Stimulated activated CD8-positive, alpha-beta memory T cell treated with anti-CD3 and anti-CD28 coated beads, Interleukin-7, amount 100 ng/mL, for 1 hour (primary cell): ENCODE measurements at places on chromosomes 2 and 18.

- DNase-seq = no peak
Measured at GRCh38 chr2:38037757-38038621, 38.0 kb downstream of the CYP1B1 start.

- DNase-seq = no peak
Measured at GRCh38 chr2:162063899-162064298, 10.1 kb downstream of the DPP4 start.

- DNase-seq = no peak
Measured at GRCh38 chr2:16660114-16660513, 5.5 kb downstream of the CYRIA start.

DNA sequence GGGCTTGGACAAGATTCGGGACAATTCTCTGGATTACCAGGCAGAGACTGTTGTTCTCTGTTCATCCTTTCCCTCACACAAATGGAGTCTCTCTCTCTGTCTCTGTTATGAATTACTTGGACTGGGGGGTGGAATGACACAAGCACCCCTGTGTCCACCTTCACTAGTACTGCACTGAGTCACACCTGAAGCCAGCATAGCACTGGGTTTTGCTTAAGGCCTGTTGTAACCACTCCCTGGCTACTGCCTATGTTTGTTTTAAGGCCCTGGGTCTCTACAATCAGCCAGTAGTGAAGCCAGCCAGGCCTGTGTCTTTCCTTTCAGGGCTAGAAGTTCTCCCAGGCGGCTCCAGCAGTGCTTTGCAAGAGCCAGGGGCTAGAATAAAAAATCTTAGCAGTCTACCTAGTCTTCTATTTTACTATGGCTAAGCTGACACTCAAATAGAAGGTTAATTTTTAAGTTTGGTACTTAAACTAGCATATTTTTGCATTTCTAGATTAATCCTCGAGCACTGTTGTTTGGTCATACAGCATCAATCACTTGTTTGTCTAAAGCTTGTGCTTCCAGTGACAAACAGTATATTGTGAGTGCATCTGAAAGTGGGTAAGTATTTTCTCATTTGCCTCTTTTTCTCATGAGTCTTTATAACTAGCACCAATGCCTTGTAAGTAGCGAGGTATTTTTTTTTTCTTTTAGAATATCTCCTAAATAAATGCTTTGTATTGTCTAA is 27.8 kb downstream of the WDR7 start:
- no peak for DNase-seq

DNA sequence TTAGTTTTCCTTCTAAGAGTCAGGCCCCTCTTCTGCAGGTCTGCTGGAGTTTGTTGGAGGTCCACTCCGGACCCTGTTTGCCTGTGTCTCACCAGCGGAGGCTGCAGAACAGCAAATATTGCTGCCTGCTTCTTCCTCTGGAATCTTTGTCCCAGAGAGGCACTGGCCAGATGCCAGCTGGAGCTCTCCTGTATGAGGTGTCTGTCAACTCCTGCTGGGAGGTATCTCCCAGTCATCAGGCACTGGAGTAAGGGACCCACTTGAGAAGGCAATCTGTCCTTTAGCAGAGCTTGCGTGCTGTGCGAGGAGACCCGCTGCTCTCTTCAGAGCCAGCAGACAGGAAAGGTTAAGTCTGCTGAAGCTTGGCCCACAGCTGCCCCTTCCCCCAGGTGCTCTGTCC is 4.8 kb downstream of the REG1B start:
- no peak for DNase-seq

DNA sequence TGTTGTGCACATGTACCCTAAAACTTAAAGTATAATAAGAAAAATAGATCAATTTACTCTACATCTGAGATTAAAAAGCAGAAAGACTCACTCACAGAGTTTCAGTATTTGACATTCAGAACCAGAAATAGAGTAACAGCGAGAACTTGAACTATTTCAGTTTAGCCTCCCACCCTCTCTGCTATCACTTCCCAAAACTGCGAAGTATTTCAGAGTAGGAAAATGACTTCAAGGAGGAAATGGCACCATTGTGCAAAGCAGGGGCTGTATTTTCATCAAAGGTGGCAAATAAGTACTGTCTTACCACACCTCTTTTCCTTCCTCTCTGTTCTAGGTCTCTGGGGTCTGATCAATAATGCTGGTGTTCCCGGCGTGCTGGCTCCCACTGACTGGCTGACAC is 13.6 kb downstream of the DHRS9 start:
- no peak for DNase-seq

DNA sequence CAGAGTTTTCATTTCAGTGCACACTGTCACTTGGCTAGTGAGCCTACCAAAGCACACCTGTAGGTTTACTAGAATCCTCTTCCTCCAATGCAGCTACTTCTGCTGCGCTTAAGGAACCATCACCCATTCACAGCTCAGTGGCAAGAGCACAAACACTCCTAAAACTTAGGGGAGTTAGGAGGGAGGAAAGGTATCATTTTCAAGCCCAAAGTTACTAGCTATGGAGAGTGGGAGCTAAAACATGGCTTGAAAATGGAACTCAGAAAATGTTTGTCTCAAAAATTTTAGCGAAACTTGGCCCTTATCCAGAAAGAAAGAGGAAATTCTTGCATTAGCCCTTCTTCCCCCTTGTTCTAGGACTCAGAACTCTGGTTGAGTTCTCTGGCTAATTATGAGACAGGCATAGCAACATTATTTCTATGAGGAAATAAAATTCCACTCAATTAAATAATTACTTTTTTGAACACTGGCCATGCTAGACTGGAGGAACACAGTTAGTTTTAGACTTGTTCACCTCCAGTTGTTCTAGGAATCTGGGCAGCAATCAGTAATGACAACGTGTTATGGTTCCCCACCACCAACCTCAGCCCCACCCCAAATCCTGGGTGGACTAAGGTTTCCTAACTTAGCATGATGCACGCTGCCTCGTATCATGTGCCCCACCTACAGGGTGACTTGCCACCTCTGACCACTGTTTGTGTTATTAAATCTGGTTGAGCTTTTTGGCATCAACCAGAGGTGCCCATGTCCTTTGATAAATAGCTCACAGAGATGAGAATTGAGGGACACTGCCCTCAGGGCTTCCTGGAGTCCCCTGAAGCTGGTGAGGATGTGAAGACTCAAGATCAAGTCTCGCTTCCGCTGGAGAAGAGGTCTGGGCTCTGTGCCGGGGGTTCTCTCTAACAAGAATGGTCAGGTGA is 32.8 kb downstream of the LPIN2 start:
- no peak for DNase-seq

DNA sequence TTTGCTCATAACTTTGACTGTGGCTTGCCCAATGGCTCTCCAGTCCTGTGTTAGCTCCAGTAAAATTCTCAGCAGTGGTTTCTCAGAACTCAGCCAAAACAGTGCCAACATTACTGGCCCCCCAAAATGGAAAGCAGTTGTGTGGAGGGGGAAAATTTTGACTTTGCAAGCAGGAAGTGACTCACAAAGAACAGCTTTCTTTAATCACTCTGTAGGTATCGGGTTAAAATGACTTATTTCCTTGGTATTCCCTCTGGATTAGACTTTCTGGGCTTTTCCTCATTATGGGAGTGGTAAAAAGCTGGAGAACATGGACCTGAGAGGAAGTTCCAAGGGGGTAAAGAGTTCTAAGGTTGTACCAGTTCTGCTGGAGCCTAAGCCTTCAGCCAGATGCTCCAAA is 175.7 kb upstream of the RND3 start:
- no peak for DNase-seq

- DNase-seq = no peak
Measured at GRCh38 chr2:112065966-112066365, 10.9 kb downstream of the TMEM87B start.

GRCh38 chr2:206989311-206989710 is 50.0 kb downstream of the CPO start:
- DNase-seq = no peak

GRCh38 chr18:6638447-6638846 is 91.1 kb upstream of the ARHGAP28 start:
- no peak for DNase-seq

- no peak for DNase-seq
Measured at GRCh38 chr2:98643496-98644100, 35.2 kb downstream of the UNC50 start.

DNA sequence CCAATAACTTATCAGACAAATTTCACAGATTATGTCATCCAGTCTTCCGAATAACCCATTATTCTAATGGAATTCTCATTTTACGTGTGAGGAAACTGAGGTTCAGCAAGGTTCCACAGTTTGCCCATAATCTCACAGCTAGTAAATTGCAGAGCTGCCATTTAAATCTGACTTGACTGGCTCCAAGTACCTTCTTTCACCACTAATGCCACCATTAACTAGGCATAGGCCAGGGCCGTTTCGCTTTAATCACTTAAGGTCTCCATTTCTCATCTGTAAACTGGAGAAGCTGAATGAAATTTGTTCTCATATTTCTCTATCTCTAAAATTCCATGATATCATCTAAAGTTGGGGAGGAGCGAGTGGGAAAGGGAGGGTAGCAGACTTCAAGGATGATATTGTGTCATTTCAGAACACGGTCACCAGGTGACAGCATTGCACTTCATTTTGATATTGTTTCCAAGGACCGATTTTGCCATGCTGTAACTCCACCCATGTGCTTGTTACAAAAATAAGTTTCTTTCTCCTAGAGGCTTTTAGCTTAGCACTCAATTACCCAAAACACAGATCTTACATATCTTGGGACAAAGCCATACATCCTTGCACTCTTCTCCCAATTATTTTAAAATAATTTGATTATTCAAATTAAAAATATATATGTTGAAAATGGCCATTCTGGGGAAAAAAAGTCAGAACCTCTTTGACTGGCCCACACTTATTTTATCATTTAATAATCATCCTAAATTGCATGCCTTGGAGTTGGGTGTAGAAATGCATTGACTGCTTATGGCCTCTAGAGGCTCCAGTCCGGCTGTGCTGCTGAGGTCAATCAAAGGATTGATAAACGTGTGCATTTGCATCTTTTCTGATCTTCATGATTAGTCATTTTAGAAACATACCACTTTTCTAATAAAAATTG is 123.8 kb downstream of the AKAIN1 start:
- DNase-seq = no peak

DNA sequence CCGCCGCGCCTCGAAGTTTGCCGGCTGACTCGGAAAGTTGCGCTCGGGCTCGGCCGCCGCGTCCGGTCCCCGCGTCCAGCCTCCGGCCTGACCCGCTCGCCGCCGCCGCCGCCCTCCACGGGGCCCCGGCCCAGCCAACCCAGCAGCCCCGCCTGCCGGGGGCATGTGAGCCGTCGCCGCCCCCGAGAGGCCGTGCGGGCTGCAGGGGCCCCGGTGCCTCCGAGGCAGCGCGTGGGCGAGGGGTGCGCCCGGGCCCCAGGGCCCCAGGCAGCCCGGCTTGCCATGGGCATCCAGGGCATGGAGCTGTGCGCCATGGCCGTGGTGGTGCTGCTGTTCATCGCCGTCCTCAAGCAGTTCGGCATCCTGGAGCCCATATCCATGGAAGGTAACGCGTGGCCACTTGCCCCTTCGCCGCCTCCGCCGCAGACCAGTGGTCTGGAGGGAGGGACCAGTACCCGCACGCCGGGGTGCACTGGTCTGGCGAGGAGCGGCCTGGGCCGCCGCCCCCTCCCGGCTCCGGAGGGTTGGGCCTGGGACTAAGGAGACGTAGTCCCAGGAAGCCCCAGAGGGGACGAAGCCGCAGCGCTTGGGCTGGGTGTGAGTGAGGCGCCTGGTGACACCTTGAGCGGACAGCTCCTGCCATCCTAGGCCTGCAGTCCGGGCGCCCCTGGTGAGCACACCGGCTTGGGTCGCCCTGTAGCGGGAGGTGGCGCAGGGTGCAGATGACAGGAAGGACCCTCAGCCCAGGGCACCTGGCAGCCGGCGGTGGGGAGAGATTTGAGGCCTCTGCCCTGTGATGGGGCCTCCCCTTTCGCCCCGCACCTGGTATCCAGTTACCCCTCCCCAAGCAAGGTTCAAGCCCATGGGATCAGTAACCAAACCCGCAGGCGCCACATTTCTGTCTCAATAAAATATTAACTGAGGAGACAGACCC is 49.9 kb downstream of the KCNIP3 start:
- no peak for DNase-seq

GRCh38 chr2:197848602-197849001 is 44.2 kb downstream of the PLCL1 start:
- DNase-seq = no peak

DNA sequence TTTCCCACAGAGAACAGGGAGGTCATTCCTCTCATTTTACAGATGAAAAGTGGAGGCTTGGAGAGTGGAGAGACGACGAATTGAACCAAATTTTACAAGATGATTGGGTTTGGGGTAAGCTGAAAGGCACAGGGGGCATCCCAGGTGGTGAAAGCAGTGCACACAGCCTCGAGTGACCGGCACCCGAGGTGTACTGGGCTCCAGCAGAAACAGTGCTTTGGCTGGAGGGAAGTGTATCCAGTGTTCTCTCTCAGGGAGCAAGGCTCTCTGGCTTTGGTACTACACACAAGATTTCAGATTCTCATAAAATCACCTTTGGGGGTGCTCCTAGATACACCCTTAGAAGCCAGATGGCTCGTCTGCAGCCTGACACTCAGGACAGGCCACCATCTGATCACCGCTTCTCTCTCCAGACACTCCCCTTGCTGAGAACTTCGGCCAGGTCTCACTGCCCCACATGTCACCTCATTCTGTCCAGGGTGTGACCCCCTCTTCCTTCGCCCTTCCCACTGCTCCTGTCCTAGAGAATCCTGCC is 339.6 kb downstream of the CYRIA start:
- no peak for DNase-seq

- DNase-seq = no peak
Measured at GRCh38 chr18:79857082-79857671, 59.4 kb downstream of the KCNG2 start.

DNA sequence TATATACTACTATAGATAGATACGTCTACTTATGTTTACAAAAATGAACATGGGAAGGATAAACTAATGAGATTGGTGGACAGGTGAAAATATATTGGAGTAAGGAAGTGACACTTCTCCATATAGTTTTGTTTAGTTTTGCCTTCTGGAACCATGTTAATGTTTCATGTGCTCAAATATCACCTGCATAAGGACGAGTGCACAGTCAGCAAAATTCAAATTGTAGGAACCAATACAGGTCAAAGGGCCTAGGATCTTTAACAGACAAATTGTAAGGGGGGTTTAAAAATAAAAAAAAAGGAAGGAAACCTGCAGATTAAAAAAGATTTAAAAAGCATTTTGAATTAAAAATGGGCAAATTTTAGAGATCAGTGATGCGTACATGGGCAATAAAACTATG is 104.6 kb downstream of the CCBE1 start:
- DNase-seq = no peak

- no peak for DNase-seq
Measured at GRCh38 chr2:119387381-119388129, 20.8 kb downstream of the DBI start.

DNA sequence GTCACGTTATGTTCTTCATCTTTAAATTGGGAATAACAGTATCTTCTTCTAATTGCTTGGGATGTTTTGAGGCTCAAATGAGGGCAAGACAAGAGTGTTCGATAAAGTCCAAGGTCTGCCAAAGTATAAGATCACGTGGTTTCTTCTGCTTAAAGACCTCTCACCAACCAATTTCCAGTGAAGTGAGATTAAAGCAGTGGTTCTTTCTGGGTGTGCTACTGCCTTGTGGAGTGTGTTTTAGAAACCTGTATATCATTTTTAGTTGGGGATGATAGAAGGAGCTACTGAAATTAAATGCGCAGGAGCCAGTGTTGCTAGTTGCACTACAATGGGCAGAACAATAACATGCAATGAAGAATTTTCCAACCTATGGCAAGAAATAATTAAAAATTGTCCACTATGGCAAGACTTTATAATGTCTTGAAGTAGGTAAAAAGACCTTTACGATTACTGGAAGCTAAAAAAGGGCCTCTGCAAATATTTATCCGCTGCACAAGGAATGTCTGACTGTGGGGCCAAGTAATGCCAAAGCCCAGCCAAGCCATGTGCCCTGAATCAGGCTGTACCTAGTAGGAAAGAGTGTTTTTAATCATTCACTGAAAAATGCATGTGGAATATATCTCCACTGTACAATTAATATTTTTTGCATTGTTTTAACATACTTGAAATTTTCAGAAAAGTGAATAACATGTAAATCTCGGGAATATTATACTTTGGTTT is 244.5 kb upstream of the REG3G start:
- no peak for DNase-seq
